Memory B cell (primary cell): ENCODE measurements at places on chromosomes 16 and 17.

GRCh38 chr17:36913132-36913531 lies 24.1 kb upstream of the LHX1 start:
- no peak for DNase-seq

DNA sequence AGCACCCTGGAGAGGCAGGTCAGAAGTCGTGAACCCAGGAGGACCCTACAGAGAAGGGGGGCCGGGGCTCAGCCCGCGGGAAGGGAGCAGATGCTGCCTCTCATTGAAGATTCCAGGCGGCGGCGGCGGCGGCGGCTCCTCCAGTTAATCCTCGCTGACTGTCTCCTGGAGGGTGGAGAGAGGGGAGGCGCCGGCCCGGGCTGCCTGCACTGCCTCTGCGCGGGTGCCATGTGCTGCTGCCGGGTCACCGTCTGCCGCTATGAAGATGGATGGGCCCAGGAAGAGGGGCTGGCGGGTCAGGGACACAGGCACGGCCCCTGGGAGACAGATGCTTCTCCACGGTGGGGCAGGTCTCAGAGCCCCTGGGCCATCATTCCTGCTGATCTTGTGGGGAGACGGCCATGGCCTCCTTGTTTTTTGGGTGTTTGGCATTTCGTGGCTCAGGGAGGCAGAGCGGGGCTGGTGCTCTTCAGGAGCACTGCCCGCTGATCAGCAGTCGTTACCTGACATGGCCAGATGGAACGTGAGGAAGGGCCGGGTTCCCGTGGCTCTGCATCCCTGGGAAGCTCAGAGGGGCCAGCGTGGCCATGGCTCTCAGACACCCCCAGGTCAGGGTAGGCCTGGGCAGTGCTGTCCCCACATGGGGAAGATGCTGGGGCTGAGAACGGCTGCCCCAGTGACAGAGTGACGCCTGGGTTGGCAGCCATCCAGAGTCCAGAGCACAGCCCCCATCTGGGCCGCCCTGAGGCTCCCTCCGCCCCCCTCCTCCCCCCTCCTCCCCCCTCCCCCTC lies 36.1 kb downstream of the GINS2 start:
- DNase-seq: no peak

- no peak for DNase-seq
Measured at GRCh38 chr16:11877374-11877773, 26.0 kb upstream of the RSL1D1 start.

- DNase-seq: no peak
Measured at GRCh38 chr17:28506763-28507487, 777 bp downstream of the FOXN1 start.

- DNase-seq: no peak
Measured at GRCh38 chr17:70539132-70539924, 370.0 kb downstream of the KCNJ2 start.

DNA sequence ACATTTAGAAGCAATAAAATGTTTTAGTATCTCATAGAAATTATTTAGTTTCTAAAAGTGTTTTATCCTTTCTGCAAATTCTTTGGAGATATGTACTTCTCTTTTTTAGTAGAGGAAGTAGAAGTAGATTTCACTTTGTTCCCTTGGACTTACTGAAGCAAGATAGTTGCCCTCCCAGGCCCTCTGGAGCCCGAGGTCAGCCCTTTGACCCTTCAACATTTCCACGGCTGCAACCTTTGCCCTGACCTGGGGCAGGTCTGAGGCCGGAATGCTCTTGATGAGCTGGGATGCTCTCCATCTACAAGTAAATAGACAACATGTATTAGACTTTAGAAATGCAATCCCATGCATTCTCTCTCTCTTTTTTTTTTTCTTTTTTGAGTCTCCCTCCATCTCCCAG lies 167.5 kb downstream of the CDK5R1 start:
- no peak for DNase-seq

GRCh38 chr16:10614685-10615084 lies 34.3 kb upstream of the EMP2 start:
- no peak for DNase-seq

- DNase-seq: no peak
Measured at GRCh38 chr17:66309793-66310192, 7.4 kb downstream of the PRKCA start.

DNA sequence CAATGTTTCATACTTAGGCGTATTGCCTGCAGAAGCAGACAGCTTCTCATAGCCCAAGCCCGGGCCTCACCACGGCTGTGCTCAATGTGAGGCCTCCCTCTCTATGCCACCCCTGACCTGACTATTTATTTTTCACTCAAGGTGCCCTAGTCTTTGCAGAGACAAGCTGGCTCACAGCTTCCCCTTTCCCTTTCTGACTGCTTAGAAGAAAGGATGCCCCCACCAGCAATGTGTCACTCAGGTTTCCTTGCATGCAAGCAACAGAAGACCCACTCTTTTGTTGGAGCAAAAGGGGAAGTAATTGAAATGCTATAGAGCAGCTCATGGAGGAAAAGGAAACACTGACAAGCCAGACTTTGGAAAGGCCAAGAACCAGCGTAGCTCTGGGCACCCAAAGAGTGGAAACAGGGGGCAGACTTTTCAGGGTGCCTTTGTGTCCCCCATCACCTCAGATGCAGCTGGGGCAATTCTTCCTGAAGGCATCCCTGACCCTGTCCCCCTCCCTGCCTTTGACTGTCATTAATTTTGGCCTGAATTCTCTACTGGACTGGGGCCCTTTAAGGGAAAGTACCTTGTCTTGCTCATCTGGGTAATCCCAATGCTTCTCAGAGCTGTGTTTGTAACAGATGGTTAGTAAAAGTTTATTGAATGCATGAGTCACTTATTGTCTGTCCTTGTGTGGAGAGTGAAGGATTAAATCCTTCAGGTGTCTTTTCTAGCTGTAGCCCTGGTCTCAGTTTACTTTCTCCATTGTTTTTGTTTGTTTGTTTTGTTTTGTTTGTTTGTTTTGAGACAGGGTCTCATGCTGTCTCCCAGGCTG lies 17.8 kb downstream of the RGS9 start:
- DNase-seq: no peak

- DNase-seq: no peak
Measured at GRCh38 chr16:85806539-85806938, 7.0 kb downstream of the COX4I1 start.

DNA sequence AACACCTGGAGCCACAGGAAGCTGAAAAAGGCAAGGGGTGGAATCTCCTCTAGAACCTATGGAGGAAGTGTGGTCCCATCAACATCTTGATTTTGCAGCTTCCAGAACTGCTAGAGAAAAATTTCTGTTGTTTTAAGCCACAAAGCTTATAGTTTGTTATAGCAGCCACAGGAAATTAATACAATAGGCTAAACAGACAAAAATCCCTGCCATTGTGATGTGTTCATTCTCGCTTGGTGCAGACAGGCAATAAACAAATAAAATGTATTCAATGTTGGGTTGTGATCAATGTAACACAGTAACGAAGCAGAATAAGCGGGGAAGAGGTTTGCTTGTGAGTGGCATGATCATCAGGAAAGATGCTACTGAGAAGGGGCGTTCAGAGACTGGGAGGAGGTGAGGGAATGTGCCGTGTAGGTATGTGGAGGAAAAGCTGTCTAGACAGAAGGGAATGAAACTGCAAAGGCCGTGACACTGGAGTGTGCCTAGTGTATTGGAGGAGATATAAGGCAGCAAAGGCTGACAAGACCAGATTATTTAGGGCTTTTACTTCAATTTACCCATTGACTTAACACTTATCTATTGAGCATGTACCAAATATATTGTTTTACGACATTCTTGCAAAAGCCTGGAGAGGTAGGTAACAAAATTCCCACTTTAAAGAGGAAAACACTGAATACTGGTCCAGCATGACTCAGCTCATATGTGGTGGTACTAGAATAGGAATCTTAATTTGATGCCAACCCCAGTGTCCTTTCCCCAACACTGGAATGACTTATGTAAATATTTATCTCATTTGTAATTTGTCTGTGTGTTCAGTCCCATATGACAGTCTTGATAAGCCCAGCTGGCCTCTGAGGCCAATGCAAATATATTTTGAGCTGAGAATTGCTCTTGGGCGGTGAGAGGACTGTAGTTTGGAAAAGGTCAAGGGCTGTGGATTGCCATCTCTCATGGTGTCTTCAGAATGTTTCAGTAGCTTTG lies 375.9 kb downstream of the CDH13 start:
- DNase-seq: no peak

GRCh38 chr16:80366023-80366422 lies 174.8 kb upstream of the DYNLRB2 start:
- DNase-seq: no peak

DNA sequence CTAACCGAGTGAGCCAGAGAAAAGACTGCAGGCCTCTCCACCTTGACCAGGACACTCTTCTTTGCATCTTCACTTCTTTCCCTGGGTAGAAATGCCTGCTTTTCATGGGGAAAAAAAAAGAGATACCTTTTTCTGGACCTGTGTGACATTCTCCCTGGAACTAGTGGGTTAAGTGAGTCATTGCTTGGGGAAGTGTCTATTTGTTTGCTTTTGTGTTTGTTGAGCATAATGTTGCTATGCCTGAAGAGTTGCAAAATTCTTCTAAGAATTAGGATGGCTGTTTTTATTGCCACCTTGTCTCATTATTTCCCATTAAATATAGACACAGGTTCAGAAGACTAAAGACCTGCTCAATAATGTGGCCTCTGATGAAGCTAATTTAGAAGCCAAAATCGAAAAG lies 18.8 kb downstream of the CLUAP1 start:
- no peak for DNase-seq

- no peak for DNase-seq
Measured at GRCh38 chr16:31485571-31485970, 2.6 kb downstream of the SLC5A2 start.

GRCh38 chr17:42180411-42180921 lies 476 bp downstream of the KCNH4 start:
- no peak for DNase-seq

- no peak for DNase-seq
Measured at GRCh38 chr17:41652461-41652970, 28.1 kb upstream of the KRT17 start.

DNA sequence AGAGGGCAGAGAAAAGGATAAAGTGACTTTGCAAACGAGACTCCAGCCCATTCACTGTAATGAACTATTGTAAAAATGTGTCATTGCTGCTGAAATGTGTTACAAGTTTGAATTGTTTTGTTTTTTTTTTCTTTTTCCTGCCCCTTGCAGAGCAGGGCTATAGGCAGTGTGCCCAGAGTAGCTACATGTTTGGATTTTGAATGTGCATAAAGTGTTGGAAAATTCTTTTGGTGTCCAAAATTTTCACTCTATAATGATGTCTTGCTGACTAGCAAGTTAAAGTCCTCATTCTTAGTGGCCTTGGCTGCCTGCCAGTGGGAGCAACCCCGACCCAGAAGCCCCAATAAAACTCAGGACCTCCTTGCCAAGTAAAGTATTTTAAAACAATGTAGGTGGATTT lies 66.5 kb downstream of the IGF2BP1 start:
- no peak for DNase-seq

- no peak for DNase-seq
Measured at GRCh38 chr16:82063456-82064082, 28.5 kb downstream of the HSD17B2 start.

DNA sequence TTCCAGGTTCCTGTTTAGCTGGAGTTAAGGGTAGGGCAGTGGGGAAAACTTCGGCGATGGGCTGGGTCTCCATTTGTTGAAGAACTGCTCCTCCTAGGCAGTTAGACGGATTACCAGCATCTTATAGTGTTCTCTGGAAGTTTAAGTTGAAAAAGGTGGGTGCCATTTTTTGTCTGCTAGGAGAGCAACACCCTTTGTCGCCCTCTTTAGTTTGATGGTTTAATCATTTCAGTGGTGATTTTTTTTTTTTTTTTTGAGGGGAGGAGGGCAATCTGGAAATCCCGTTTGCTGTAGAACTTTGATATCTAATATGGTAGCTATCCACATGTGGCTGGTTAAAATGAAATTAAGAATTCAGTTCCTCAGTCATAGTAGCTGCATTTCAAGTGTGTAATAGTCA lies 4.1 kb downstream of the UBFD1 start:
- no peak for DNase-seq

DNA sequence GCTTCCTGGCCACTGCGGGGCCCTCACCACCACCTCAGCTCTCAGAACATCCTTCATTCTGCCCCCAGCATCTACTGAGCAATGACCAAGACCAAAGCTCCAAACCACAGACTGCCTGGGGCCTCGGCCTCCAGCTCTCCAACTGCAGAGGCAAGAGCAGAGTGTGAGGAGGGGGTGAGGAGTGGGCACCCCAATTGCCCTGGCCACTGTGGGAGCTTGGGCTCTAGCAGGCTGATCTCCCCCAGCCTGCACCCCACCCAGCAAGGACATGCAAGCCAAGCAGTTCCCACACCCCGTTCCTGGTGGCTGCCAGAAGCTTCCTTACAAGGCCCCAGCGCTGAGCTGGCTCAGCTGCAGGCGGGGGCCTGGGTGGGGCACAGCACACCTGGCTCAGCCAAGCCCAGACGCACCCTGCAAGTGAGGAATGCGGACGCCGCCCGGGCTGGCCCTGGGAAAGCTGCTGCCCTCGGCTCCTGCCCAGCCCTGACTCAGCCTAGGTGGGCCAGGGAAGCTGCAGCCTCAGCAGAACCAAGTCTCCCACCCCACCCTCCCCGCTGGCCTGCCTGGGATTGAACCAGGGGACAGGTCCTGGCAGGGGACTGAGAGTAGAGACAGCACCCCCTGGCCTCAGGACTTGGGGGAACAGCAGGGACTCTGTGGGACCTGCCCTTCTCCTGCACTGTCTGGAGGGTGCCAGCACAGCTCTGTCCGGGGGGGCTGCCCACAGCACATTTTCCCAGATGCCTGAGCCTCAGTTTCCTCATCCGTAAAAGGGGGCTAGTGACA lies 29.7 kb upstream of the KRT17 start:
- DNase-seq: no peak

DNA sequence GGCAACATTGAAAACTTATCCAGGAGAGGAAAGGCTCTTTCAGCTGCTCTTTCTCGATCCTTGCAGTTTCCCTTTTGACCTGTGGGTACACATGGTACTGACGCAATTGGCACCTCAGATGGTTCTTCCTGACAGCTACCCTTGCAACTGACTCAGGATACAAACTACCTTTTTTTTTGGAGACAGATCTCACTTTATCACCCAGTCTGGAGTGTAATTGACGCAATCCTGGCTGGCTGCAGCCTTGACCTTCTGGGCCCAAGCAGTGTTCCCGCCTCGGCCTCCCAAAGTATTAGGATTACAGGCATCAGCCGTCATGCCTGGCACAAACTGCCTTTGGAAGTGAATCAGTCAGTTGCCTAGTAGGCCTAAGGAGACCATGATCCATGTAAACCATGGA lies 607.2 kb downstream of the WWOX start:
- DNase-seq: no peak

DNA sequence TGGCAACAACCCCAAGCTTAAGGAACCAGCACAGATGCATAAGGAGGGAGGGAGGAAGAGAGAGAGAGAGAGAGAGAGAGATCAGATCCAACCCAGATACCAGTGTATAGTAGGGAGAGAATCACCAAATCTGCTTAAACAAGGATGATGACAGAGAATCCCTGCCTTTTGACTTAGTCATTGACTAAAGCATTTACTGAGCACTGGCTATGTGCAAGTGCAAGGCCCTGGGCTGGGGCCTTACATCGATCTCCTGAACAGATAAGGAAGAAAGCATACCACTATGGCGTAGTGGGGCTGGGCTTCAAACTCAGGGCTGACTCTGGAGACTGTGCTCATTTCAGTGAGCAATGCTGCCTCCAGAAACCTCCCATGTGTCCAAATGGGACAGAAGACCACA lies 15.8 kb downstream of the TSNAXIP1 start:
- DNase-seq: no peak
